SJCRH30 (cell line): ENCODE measurements at places on chromosomes 5 and 9.

GRCh38 chr5:122053181-122054109 lies 24.6 kb downstream of the LOX start:
- DNase-seq = no peak

DNA sequence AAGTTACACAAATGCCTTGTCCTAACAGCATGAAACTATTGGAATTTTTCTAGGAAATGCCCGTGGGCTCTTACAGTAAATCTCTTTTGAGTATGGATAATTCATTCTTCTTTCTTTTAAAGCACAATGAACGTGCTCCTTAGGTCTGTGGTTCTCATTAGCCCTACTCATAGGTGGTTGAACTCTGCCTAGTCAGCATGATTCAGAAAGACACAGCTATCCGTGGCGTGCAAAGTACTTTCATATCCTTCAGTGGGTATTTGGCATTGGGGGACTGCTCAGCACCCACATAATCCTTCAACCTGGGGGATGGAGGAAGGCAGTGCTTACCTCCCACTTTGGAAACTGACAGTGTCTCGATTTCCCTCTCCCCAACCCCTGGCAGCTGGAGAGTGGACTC lies 462.0 kb upstream of the CLINT1 start:
- no peak for DNase-seq

DNA sequence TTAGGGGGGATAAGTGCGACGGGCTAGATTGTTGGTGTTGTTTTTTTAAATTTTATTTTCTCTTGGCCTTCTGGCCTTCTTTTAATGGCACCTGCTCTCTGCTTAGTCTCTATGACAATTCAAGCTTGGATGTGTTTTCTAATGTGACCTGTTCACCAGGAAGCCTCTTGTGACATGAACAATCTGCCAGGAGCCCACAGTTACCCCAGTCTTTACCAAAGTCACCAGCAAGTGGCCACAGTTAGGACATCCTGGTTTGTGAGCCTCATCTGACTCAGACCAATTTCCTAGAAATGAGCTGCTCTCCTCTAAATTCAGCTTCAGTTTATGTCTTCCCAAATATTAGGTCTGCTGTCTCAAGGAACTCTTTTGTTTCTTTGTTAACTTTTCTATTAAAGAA lies 135.8 kb downstream of the TLE4 start:
- DNase-seq = no peak

- no peak for DNase-seq
Measured at GRCh38 chr5:160618286-160618685, 196.6 kb downstream of the PTTG1 start.

DNA sequence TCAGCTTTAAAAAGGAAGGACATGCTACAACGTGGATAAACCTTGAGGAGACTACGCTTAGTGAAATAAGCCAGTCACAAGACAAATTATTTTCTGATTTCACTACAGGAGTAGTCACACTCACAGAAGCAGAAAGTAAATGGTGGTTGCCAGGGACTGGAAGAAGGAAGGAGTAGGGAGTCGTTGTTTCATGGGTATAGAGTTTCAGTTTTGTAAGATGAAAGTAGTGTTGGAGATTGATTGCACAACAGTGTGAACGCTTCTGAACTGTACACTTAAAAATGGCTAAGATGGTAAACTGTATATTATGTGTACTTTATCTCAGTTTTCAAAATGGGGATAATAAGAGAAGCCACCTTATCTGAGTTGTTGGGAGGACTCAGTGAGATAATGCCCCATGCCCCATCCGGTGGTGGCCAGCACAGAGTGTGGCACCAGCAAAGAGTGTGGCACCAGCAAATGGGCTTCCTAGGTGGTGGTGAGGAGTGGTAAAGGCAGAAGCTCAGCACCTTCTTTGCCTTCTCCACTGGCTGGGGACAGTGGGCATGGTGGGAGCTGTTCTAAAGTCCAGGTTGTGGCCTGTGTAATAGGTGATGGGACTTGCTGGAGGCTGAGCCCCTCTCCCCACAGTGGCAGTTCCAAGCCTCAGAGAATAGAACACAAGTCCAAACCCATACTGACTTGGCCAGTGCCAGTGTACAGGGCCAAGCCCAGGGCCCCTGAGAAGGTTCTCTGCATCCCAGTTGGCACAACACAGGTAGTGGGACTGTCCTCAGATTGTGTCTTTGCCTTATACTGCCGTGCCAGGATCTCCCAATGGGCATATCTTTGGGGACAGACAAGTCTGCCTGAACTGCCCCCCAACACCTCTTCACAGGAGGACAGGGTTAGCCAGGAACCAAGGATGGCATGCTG lies 4.4 kb downstream of the SLC22A4 start:
- DNase-seq = no peak

DNA sequence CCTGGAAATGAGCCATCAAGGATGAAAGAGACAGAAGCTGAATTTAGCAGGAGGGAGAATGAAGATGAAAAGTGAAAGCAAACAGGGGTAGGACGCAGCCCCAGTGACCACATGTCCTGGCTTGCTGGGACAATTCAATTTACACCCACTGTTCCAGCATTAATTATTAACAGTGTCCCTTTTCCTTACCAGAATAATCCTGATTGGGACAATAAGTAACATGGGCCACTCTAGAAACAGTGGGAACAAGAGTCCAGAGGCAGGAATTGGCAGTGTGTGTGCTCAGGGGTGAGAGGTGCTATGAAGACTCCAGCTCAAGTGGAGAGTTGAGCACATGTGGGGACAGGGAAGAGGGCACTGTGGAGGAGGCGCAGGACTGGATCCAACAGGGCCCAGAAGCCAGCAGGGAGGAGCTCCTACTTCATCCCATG lies 147.1 kb downstream of the C5orf15 start:
- DNase-seq = no peak

GRCh38 chr5:163938595-163938994 lies 433.2 kb downstream of the MAT2B start:
- no peak for DNase-seq

GRCh38 chr9:2163231-2163885 lies 148.2 kb downstream of the SMARCA2 start:
- DNase-seq = no peak

GRCh38 chr9:35826071-35826701 lies 2.3 kb downstream of the FAM221B start:
- peak; percentile 76 for DNase-seq

DNA sequence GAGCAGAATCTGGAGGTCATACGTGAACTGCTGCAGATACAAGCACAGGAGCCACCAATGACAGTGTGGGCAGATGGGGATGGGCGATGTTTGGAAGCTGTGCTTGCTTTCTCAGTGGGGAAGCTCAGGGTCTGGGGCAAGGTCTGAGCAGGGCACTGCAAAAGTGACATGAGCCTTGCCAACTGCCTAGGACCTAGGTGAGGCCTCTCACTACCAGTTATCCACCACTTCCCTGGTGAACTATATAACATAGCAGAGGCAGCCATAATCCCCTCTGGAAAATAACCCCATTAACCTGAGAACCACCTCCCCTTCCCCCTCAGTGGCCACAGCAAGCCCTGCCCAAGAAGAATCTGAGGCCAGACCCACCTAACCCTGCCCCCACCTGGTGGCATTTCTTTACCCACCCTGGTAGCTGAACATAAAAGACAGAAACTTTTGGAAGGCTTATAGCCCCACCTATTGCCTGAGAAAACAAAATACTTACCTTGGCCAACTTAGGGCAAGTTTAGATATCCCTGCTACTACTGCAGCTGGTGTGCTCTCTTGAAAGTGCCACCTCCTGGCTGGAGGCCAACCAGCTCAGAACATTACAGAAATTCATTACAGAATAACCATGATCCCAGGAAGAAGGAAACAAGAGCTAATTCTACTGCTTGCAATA lies 18.8 kb upstream of the SPEF2 start:
- DNase-seq = peak; percentile 13

DNA sequence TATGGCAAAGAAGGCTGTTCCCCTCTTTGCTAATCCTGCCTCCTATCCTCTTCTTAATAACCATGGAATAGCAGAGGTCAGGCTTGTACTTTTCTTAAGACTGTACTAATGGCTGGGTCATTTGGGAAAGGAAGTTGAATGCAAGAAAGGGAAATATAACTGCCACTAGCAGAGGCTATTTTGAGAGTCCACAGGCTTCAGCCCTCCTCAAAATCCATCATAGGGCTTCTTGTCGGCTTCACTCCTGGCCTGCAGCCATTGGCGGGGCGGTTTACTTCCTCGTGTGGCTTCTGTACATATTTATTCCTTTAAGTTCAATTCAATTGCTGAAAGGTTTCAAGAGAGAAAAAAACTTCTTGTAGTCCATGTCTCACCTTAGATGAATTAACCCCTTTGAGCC lies 2.8 kb upstream of the PARP8 start:
- no peak for DNase-seq

DNA sequence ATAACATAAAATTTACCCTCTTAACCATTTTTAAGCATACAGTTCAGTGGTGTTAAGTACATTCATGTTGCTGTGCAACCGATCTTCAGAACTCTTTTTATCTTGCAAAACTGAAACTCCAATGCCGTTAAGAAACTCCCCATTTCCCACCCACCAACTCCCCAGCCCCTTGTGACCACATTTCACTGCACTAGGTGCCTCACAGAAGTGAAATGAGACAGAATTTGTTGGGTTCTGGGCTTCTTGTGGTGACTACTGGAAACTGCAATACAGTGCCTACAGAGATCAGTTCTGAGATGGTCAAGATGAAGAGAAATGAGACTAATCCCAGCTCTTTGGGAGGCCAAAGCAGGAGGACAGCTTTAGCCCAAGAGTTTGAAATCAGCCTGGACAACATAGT lies 202.1 kb upstream of the SLC30A5 start:
- no peak for DNase-seq

- DNase-seq = peak; percentile 78
Measured at GRCh38 chr9:134367791-134368490, 41.7 kb downstream of the RXRA start.

- DNase-seq = no peak
Measured at GRCh38 chr5:149441986-149442385, 62.9 kb upstream of the IL17B start.

- DNase-seq = no peak
Measured at GRCh38 chr5:174307656-174308271, 262.3 kb downstream of the NSG2 start.

DNA sequence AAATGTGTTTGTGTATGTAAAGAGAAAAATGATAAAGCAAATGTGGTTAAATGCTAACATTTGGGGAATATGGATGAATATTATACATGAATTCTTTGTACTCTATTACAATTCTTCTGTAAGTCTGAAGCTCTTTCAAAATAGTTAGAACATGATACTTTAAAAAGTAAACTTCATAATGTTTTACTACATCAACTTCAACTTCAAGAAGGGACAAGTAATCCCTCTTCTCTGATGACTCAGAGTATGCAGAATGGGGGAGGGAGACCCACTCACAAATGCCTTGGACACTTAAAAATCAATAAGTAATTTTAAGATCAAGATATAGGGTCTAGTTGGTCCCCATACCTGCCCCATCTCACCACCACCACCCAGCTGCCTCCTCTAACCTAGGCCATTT lies 162.4 kb downstream of the ESM1 start:
- no peak for DNase-seq

- DNase-seq = no peak
Measured at GRCh38 chr9:79759460-79759859, 187.7 kb downstream of the TLE4 start.

- no peak for DNase-seq
Measured at GRCh38 chr9:12846035-12846434, 71.2 kb downstream of the LURAP1L start.

DNA sequence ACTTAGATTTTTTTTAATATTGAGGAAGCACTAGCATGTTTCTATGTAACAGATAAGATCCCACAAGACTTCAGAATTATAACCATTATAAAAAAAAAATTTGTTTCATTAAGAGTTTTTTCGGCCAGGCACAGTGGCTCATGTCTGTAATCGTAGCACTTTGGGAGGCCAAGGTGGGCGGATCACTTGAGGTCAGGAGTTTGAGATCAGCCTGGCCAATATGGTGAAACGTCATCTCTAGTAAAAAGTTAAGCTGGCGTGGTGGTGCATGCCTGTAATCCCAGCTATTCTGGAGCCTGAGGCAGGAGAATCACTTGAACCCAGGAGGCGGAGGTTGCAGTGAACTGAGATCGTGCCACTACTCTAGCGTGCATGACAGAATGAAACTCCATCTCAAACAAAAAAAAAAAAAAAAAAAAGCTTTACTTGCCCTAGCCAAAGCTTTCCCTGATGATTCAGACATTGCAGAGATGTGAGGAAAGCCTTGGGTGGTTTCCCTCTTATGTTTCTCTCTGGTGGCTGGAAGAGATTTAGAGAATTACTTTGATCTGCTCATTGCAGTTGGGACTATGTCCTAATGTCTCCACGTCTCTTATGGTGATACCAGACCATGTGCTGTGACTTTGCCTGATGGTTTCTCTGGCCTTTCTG lies 65.4 kb downstream of the EGFLAM start:
- DNase-seq = no peak

GRCh38 chr5:134100283-134101091 lies 14.0 kb upstream of the TCF7 start:
- DNase-seq = no peak

GRCh38 chr5:80745490-80745889 lies 90.7 kb upstream of the DHFR start:
- DNase-seq = no peak

GRCh38 chr5:156386976-156387375 lies 60.0 kb downstream of the SGCD start:
- no peak for DNase-seq

GRCh38 chr5:163580516-163580915 lies 75.1 kb downstream of the MAT2B start:
- DNase-seq = no peak

DNA sequence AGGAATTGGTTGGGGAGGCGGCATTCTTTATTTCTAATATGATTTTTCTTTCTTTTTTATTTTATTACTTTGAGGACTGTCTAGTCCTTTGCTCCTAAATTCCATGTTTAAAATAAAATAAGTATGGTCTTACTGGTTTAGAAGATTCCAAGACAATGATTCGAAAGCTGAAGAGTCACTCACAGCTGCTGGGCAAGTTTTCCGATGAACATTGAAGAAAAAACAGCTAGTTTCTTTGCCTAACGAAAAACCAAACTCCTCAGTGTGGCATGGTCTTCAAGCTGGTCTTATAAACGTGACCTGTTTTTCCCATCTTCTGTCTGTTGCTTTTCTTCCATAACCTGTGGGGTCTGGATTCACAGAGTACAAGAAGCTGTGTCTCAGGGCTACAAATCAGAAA lies 25.1 kb downstream of the ZNF474 start:
- DNase-seq = no peak

GRCh38 chr5:120545007-120545406 lies 80.9 kb downstream of the PRR16 start:
- DNase-seq = no peak

- DNase-seq = no peak
Measured at GRCh38 chr5:54177058-54177457, 133.3 kb downstream of the ARL15 start.
